Right renal cortex interstitium (tissue), 3 donors: ENCODE measurements at places on chromosomes 12 and 14.

DNA sequence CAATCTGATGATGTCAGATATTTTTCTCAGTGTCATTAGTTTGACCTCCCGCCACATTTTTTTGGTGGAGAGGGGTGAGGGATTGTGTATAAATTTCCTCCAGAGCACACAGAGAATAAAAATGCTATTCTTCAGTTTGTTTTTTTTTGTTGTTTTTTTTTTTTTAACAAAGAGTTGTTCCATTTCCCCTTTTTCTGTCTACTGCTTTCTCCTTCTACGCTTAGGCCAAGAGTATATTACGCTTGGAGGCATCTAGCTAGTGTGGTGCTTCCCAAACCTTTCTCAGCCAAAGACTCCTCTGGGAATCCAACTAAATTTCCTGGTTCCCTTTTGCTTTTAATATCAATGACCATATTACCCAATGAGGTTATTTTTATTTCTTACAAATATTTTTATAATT, 465.6 kb downstream of the ZFP36L1 start:
- DNase-seq = no peak

DNA sequence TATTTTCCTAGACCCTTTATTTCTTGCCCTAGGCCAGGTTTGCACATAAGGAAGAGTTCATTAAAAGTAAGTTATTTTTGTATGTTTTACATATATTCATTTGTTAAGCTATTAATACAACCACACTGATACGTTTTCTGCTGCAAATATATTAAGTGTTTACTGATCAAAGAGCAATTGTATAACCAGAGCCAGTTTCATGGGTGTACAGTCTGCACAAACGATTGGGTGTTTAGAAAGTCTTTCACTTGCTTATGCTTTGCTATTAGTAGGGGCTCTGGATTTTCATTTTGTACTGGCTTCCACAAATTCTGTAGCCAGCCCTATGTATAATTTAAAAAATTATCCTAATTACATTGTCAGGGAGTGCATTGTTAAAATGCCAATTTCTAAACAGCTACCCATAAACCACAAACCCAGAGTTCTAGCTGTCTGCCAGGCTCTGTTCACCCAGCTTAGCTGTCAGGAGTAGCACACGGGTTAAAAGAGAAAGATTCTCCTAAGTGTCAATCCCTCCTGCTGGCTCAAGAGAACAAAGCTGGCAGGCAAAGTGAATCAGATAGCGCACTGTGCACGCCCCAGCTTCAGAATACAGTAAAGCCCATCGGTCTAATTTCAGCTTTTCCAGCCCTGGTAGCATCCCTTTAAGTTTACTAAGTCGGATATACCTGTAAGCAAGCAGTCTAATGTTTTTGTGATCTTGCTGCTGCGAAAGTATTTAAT, 151.0 kb upstream of the LMO3 start:
- no peak for DNase-seq

GRCh38 chr12:98686603-98687002, 41.5 kb downstream of the APAF1 start:
- no peak for DNase-seq

- no peak for DNase-seq
These were observed at the start of gene KCNK13 for GRCh38 chr14:90061685-90062126. TSS of gene KCNK13 (plus strand) at chr14:90061994. CDS start at chr14:90062206, 212 bp downstream.

DNA sequence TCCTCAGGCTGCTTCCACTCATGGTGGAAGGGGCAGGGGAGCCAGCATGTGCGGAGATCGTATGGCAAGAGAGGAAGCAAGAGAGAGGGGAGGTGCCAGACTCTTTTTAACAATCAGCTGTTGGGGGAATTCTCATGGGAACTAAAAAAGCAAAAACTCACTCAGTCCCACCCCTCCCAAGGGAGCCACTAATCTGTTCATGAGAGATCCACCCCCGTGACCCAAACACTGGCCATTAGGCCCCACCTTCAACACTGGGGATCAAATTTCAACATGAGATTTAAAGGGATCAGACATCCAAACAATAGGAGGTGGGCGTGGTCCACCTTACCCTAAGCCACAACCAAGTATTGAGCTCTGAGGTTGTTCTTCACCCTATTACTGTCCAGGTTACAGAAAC, 375.1 kb downstream of the GRIN2B start:
- no peak for DNase-seq

GRCh38 chr14:68089146-68089731, 269.7 kb downstream of the RAD51B start:
- peak; percentile 41 for DNase-seq

- DNase-seq = no peak
These were observed 738.4 kb upstream of the TMEM132C start for GRCh38 chr12:127528551-127528950.

GRCh38 chr14:76699209-76699938, 61.9 kb upstream of the VASH1 start:
- no peak for DNase-seq

DNA sequence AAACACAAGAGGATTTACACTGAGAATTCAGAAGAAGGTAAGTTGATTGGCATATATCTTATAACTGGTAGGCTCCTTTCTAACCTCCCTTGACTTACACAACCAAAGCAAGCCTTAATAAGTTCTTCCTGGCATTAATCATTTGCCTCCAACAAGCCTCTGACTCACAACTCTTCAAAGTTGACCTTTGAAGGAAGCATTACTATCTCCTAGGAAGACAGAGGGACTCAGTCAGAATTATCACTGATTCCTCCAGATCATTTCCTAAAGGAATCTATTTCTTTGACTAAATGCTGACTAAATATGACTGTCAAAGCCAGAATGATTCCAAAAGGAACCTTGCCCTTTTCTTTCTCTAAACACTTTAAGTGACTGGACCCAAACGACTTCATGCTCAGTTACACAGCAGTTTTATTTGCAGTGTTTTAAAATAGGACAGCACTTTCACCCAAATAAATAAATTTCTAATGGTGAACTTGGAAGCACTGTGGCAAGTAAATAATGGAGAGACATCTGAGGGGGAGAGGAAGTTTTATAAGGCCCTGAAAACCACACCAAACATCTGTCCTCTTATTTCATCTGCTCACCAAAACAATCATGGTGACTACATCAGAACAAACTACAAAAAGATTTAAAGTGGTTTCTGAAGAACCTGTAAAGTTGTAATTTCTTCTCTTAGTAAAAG, 128.2 kb downstream of the KLHL28 start:
- DNase-seq = peak; percentile 10

- no peak for DNase-seq
These were observed 370.3 kb downstream of the BCL11B start for GRCh38 chr14:98901511-98902205.

- DNase-seq = no peak
These were observed 6.4 kb upstream of the ZNF385A start for GRCh38 chr12:54390668-54391551.

GRCh38 chr12:76299536-76300296, 48.5 kb downstream of the BBS10 start:
- DNase-seq = no peak
